ENCODE measurements at places on chromosomes 13 and 19.

DNA sequence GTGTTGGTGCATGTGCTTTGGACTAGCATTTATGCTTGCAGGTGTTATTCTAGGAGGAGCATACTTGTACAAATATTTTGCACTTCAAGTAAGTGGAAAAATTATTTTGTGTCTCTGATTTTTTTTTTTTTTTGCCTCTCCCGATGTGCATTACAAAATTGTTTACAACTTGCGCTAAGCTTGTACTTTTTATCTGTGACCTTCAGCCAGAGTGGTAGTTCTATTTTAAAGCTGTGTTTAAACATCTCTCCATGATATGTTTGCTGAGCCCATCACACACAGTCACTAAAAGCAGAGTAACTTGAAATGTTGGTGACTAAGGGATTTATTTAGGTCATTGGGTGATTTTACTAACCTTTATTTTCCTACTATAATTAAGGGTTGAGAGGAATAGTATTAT lies 20.8 kb downstream of the ITM2B start:
- no peak for DNase-seq

- no peak for DNase-seq
Observed at GRCh38 chr19:29372091-29372415, 153.7 kb upstream of the VSTM2B start.

GRCh38 chr19:2455851-2456570 lies 748 bp downstream of the LMNB2 start:
- no peak for DNase-seq

GRCh38 chr13:47250146-47250545 lies 353.3 kb upstream of the HTR2A start:
- peak; percentile 89 for DNase-seq

Measured in AG10803 (cell line).